Osteocyte (in vitro differentiated cells): ENCODE measurements at places on chromosomes 4 and X. TPM values are rescaled to one million over a fixed set of nuclear protein-coding genes. Genes with fewer than 3 reads are reported as not detected.
A peak's percentile ranks its signal among the peaks of the same experiment; 100 is the strongest.

PAGE3 gene
- total RNA-seq: not detected in 2 replicates

GRCh38 chrX:136646602-136647239 lies 1.2 kb upstream of the CD40LG start:
- no peak overlapping the region for H3K4me3 ChIP-seq
- no peaks in the 10 kb centered on the region for H3K36me3 ChIP-seq
- no peak overlapping the region for H3K27ac ChIP-seq
- no peak for DNase-seq
- H3K27me3 ChIP-seq: peaks cover 13% of the 10 kb centered on the region

GRCh38 chr4:143374771-143375170 lies 38.1 kb downstream of the GAB1 start:
- H3K36me3 ChIP-seq: peaks cover 2% of the 10 kb centered on the region
- no peak overlapping the region for H3K4me3 ChIP-seq
- H3K4me1 ChIP-seq: peaks cover 41% of the 10 kb centered on the region
- H3K27ac ChIP-seq: no peak overlapping the region

ADGRL3 gene
- total RNA-seq: 17.6 and 18.7 TPM in 2 replicates

- DNase-seq: no peak
- peak overlapping the region; percentile 86 for H3K27ac ChIP-seq
- no peak overlapping the region for H3K4me3 ChIP-seq
- H3K36me3 ChIP-seq: no peaks in the 10 kb centered on the region
These were observed 11.9 kb downstream of the CA5B start for GRCh38 chrX:15749642-15750610.

GRCh38 chr4:145934434-145935047 lies 4.1 kb downstream of the ZNF827 start:
- H3K4me1 ChIP-seq: peaks cover 51% of the 10 kb centered on the region
- H3K27me3 ChIP-seq: no peaks in the 10 kb centered on the region
- H3K4me3 ChIP-seq: peak overlapping the region; percentile 8
- no peak for DNase-seq
- no peaks in the 10 kb centered on the region for H3K36me3 ChIP-seq

OCIAD1 gene
- 146 and 165 TPM in 2 replicates for total RNA-seq

- H3K4me1 ChIP-seq: peaks cover 62% of the 10 kb centered on the region
- no peaks in the 10 kb centered on the region for H3K27me3 ChIP-seq
- no peak overlapping the region for H3K4me3 ChIP-seq
- peaks cover 3% of the 10 kb centered on the region for H3K36me3 ChIP-seq
- DNase-seq: no peak
- H3K27ac ChIP-seq: no peak overlapping the region
These were observed 111.9 kb upstream of the EDNRA start for GRCh38 chr4:147368948-147369347.

DCHS2 gene
- 0.13 and 0.16 TPM in 2 replicates for total RNA-seq

DNA sequence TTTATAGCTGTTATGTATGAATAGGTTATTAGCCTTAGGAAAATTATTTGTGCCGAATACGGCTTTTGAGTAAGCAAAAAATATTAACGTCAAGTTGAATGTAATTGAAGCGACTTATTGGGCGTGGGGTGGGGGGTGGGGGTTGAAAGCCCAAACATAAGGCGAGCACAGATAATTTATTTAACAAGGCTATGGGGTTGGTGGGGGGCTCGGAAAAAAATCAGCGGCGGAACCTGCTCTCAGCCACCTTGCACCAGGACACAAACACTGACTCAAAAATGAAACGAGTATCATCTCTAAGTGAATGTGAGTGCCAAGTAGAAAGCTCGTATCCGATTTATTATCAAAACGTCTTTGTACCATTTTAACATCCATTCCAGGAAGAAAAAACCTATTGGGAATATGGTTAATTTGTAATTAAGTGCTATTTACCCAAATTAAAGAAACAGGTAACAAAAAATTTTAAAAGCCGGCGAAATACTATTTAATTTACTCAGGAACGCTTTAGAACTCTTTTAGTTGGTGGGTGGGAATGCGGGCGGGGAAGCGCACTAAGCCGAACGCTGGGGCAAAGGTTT lies 902 bp upstream of the LARP1B start:
- DNase-seq: peak; percentile 10
- H3K4me3 ChIP-seq: peak overlapping the region; percentile 78
- peaks cover 22% of the 10 kb centered on the region for H3K4me1 ChIP-seq
- H3K27me3 ChIP-seq: no peaks in the 10 kb centered on the region
- H3K36me3 ChIP-seq: no peaks in the 10 kb centered on the region
